ENCODE measurements at places on chromosomes 3 and 15. TPM values are rescaled to one million over a fixed set of nuclear protein-coding genes. Genes with fewer than 3 reads are reported as not detected.

The PLA2G4D gene
- not detected for total RNA-seq

The PLSCR5 gene
- total RNA-seq = not detected

The TNFAIP8L3 gene
- not detected for total RNA-seq

The FLNB gene
- 25.4 TPM for total RNA-seq

The NR2E3 gene
- total RNA-seq = not detected

The ETV5 gene
- 0.83 TPM for total RNA-seq

- no peak for DNase-seq
- H3K27ac ChIP-seq = no peak overlapping the region
- H3K27me3 ChIP-seq = no peaks in the 10 kb centered on the region
- peaks cover 7% of the 10 kb centered on the region for H3K4me1 ChIP-seq
Measured at GRCh38 chr15:38708672-38709180, 144.1 kb upstream of the RASGRP1 start.

GRCh38 chr15:74378848-74379247 is 11.4 kb upstream of the CYP11A1 start:
- peaks cover 74% of the 10 kb centered on the region for H3K4me1 ChIP-seq
- peak overlapping the region; percentile 42 for H3K27ac ChIP-seq
- peak overlapping the region; percentile 12 for H3K4me3 ChIP-seq
- peak; percentile 88 for DNase-seq
- no peaks in the 10 kb centered on the region for H3K36me3 ChIP-seq

- no peak for DNase-seq
- H3K27ac ChIP-seq = no peak overlapping the region
- H3K4me1 ChIP-seq = peaks cover 5% of the 10 kb centered on the region
- H3K27me3 ChIP-seq = no peaks in the 10 kb centered on the region
- no peak overlapping the region for H3K4me3 ChIP-seq
Measured at GRCh38 chr3:20194793-20195460, 8.9 kb upstream of the SGO1 start.

DNA sequence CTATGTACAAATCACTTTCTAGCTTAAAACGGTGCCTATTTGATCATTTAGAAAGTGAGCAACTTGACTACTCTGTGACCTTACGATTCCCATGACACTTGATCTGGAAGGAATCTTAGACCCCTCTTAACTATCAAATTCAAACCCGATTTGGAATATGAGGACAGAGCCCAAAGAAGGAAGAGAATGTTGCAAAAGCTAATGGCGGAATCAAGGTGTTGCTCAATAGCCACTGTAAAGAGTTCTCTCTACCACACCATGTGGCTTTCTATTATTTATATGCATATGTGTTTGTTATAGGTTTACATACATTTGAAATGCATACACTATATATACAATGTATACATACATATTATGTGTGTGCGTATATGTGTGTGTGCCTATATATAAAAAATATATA is 39.9 kb downstream of the PYDC2 start:
- peaks cover 2% of the 10 kb centered on the region for H3K27me3 ChIP-seq
- no peak for DNase-seq
- H3K4me1 ChIP-seq = no peaks in the 10 kb centered on the region
- H3K27ac ChIP-seq = no peak overlapping the region

DNA sequence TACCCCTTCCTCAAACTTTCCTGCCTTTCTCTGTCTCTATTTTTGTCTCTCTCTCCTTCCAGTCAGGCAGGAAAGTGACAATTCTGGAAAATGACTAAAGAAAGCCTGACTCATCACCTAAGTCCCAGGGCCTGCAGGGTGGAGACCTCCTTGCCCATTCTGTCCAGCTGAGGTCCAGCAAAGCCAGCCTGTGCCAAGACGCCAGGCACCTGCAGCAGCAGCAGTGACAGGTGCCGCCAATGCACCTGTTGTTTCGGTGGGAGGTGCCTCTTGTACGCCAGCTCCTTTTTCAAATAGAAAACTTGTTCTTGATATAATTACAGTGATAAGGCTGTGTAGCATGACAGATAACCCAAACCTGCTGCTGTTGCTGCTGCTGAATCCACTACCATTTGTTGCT is 501.3 kb downstream of the NTRK3 start:
- no peaks in the 10 kb centered on the region for H3K36me3 ChIP-seq
- H3K27me3 ChIP-seq = peaks cover 3% of the 10 kb centered on the region
- no peak overlapping the region for H3K27ac ChIP-seq
- no peaks in the 10 kb centered on the region for H3K4me1 ChIP-seq
- DNase-seq = no peak

DNA sequence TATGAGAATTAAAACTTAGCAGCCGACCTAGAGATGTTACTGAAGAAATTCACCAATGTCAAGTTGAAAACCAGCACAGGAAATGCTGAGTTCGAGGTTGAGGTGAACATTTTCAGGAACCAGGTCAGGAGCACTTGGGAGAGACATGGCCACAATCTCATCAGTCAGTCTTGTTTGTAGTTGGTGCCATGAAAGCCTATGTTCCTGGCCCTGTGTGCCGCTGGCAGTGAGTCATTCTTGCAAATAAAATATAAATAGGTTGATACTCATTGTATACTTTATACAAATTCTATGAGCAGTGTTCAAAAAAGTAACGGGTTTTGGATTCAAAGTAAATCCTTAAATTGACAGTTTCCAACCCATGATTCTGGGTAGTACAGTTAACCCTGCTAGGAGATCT is 1.5 kb upstream of the FSIP1 start:
- H3K4me3 ChIP-seq = peak overlapping the region; percentile 74
- peak overlapping the region; percentile 22 for H3K27ac ChIP-seq
- no peaks in the 10 kb centered on the region for H3K27me3 ChIP-seq
- DNase-seq = no peak

DNA sequence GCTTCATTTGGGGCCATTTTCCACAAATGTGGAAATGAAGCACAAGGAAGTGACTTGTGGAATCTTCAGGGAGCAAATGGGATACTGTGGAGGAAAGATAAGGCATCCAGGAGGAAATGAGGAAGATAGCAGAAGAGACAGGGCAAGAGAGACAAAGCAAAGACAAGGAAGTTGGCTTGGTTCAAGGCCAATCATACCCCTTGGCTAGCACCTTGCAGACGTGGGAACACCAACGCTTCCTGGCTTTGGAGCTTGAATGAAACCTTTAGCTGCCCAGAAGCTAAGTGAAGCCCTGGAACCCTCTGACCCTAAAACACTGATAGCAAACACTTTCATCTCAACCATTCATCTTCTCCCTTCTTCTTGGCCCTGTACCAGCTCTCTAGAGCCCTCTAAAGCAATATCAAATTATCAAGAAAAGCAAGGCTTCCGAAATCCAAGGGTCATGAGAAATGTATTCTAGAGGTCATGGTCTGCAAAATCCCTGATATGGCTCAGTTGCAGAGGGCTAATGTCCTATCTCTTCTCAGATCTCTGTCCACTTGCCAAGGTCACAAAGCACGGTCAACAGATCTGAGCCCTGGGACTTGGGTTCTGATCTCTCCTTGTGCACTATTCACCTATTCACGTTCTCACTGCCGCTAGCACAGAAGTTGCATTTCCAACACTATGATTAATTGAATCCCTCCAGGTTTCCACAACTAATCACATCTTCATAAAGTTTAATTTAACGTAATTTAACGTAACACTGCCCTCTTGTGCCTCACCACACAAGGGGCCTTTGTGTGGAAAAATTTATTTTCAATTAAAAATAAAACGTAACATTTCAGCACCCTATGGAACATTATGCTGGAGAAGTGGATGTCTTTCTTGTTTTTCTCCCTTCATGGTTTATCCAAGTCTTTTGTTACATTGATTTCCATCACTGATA is 557.6 kb upstream of the ADAMTS9 start:
- no peak overlapping the region for H3K4me3 ChIP-seq
- no peaks in the 10 kb centered on the region for H3K4me1 ChIP-seq
- no peak overlapping the region for H3K27ac ChIP-seq
- no peak for DNase-seq
- H3K36me3 ChIP-seq = no peaks in the 10 kb centered on the region

GRCh38 chr15:45326741-45327140 is 51.6 kb downstream of the GATM start:
- no peak for DNase-seq
- no peaks in the 10 kb centered on the region for H3K4me1 ChIP-seq
- no peak overlapping the region for H3K27ac ChIP-seq

GRCh38 chr3:101117980-101118379 is 124.8 kb upstream of the ABI3BP start:
- DNase-seq = no peak
- no peaks in the 10 kb centered on the region for H3K4me1 ChIP-seq
- H3K4me3 ChIP-seq = no peak overlapping the region
- no peaks in the 10 kb centered on the region for H3K36me3 ChIP-seq
- H3K27me3 ChIP-seq = peaks cover 7% of the 10 kb centered on the region
- H3K27ac ChIP-seq = no peak overlapping the region

GRCh38 chr3:116276675-116277074 is 168.6 kb downstream of the LSAMP start:
- H3K4me1 ChIP-seq = no peaks in the 10 kb centered on the region
- no peak overlapping the region for H3K4me3 ChIP-seq
- no peaks in the 10 kb centered on the region for H3K36me3 ChIP-seq
- H3K27me3 ChIP-seq = no peaks in the 10 kb centered on the region
- DNase-seq = no peak

- H3K27ac ChIP-seq = no peak overlapping the region
- peaks cover 9% of the 10 kb centered on the region for H3K27me3 ChIP-seq
- H3K36me3 ChIP-seq = no peaks in the 10 kb centered on the region
- DNase-seq = no peak
Measured at GRCh38 chr15:69513450-69513960, 60.9 kb downstream of the RPLP1 start.

DNA sequence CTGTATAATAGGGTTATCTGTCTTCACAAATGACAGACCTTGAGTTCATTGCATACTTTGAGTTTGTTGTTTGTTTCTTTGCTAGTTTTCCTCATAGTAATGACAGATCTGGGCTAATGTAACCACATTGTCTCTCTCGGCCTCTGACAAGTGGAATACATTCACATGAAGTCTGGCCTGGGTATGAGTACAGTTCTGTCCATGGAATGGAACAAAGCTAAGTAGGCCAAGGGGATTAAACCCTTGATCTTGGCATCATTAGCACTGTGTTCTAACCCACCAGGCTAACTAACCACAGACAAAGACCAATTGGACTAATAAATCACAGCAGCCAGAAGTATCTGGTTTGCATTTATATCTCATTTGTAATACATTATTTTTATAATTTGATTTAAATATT is 7.6 kb upstream of the VGLL3 start:
- DNase-seq = no peak
- no peaks in the 10 kb centered on the region for H3K4me1 ChIP-seq
- no peak overlapping the region for H3K27ac ChIP-seq
- H3K36me3 ChIP-seq = no peaks in the 10 kb centered on the region

DNA sequence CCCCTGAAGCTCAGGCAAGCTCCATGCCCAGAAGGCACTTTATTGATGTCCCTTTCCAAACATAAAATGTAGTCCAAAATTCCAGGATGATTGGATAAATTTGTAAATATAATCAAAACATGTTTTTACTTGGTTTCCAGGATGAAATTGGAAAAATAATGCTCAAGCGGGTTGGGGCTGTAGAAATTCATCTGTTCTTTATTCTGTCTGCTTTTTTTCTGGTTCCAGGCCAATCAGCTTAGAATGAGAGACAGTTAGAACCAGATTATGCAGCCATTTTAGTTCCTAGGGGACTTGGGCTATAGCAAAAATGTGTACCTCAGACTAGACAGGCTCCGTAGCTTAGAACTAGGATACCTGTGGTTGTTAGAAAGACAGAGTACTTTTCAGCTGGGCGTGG is 450.8 kb downstream of the MCTP2 start:
- no peak overlapping the region for H3K4me3 ChIP-seq
- H3K27ac ChIP-seq = no peak overlapping the region
- DNase-seq = no peak
- no peaks in the 10 kb centered on the region for H3K36me3 ChIP-seq
- peaks cover 8% of the 10 kb centered on the region for H3K27me3 ChIP-seq

- H3K27ac ChIP-seq = no peak overlapping the region
- no peaks in the 10 kb centered on the region for H3K36me3 ChIP-seq
- peaks cover 7% of the 10 kb centered on the region for H3K4me1 ChIP-seq
- H3K4me3 ChIP-seq = no peak overlapping the region
- peaks cover 24% of the 10 kb centered on the region for H3K27me3 ChIP-seq
- no peak for DNase-seq
Measured at GRCh38 chr15:100353449-100353848, 11.7 kb upstream of the ADAMTS17 start.

DNA sequence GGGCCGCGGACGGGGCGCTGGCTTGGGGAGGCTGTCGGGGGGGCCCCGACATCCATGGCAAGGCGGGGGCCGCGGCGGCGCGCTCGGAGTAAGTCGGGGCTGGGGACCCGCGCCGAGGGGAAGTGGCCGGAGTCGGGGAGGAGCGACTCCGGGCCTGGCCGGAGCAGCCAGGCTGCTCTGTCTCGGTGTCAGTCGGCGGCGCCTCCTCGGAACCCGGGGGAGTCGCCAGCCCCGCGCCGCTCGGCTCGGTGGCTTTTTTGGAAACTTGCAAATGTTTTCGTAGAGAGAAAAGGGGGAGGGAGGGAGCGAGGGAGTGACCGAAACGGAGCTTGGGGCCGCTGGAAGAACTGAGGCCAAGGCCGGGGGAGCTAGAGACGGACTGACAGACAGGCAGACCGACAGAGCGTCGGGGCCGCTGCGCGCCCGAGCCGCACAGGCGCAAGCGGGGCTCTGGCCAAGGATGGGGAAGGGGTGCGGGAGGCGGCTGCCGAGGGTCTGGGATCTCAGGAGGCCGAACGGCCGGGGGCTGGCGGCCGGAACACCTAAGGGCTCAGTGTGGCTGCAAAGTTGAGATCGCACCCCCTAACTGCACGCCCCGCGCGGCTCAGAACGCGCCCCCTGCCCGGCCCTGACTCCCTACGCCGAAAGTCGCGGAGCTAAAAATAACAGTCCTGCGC is 5.0 kb downstream of the PTH1R start:
- H3K36me3 ChIP-seq = no peaks in the 10 kb centered on the region
- peaks cover 33% of the 10 kb centered on the region for H3K27me3 ChIP-seq
- no peaks in the 10 kb centered on the region for H3K4me1 ChIP-seq
- H3K4me3 ChIP-seq = peak overlapping the region; percentile 49

GRCh38 chr3:111695636-111696117 is 100.5 kb upstream of the ZBED2 start:
- H3K36me3 ChIP-seq = peaks cover 1% of the 10 kb centered on the region
- peak overlapping the region; percentile 23 for H3K4me3 ChIP-seq
- no peaks in the 10 kb centered on the region for H3K27me3 ChIP-seq
- peak; percentile 49 for DNase-seq

DNA sequence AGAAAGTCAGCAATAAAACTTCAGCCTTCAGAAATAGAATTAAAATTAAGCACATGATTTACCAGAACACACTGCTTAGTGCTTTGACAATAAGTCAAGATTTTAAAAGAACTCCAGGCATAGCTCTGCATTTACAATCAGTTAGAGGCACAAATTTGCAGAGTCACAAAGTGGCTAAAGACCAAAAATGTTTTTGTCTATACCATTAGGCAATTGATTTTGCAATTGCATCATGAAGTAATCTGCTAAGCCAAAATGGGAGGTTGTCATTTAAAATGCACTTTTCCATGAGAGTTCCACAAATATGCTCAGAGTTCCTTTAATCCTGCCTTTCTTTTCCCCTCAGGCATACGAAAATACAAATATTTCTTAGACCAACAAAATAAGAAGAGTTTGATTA is 10.1 kb upstream of the DCP1A start:
- H3K4me3 ChIP-seq = no peak overlapping the region
- H3K4me1 ChIP-seq = peaks cover 4% of the 10 kb centered on the region
- no peak for DNase-seq

GRCh38 chr15:65869954-65870871 is 922 bp downstream of the RAB11A start:
- H3K27me3 ChIP-seq = no peaks in the 10 kb centered on the region
- peak overlapping the region; percentile 91 for H3K27ac ChIP-seq
- H3K4me3 ChIP-seq = peak overlapping the region; percentile 99
- DNase-seq = peak; percentile 41

- no peaks in the 10 kb centered on the region for H3K36me3 ChIP-seq
- H3K27me3 ChIP-seq = no peaks in the 10 kb centered on the region
- DNase-seq = no peak
Measured at GRCh38 chr3:14889205-14889604, 58.2 kb upstream of the NR2C2 start.
